Activated T-helper 17 cell treated with anti-CD3 and anti-CD28 coated beads, Interleukin-2, amount 50 U/mL, for 72 hours (primary cell): ENCODE measurements at places on chromosomes 1 and 21. TPM values are rescaled to one million over a fixed set of nuclear protein-coding genes. Genes with fewer than 3 reads are reported as not detected.

DNA sequence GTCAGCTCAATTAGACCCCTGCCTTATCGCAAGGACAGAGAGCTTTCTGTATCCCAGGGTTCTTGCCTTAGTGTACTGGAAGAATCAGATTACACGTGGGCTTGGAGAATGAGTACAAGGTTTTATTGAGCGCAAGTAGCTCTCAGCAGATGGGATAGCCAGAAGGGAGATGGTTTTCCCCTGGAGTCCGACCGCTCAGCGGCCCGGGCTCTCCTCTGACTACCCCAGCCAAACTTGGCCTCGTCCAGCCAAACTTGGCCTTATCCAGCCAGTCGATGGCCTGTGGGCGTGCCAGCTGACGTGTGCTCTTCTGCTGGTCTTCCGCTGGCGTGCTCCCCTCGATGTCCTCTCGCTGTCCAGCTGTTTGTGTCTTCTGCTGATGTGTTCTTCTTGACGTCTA, 136.9 kb downstream of the SYT14 start:
- no peak for ATAC-seq

DNA sequence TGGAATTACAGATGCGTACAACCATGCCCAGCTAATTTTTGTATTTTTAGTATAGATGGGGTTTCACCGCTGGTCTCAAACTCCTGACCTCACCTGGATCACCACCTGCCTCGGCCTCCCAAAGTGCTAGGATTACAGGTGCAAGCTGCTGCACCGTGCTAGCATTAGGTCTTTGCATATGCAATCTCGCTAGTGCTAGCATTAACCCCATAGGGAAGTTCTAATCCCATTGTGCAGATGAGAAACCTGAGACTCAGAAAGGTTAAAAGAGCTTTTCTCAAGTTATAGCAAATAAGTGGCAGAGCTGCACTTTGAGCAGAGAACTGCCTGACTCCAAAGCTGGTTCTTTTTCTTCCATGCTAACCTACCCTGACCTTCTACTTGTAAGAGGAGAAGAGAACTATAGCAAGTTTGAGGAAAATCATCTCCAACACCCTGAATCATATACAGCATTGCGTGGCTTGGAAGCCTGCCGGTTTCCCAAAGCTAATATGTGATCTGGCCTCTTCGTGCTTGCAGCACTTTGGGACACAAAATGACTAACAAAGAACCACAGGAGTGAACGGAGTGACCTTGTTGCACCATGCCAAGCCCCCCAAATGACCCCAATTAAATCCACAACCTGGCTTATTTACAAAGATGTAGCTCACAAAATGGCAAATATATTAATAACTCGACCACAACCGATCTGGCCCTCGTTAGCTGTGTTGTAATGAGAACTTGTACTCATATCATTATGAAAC, 185.1 kb downstream of the TM2D1 start:
- ATAC-seq: no peak

- no peak for ATAC-seq
These were observed 844.9 kb downstream of the KCNT2 start for GRCh38 chr1:195763146-195763906.

GRCh38 chr21:44875316-44875700, 1.8 kb upstream of the PTTG1IP start:
- ATAC-seq: no peak

GRCh38 chr1:41764656-41765055, 154.1 kb downstream of the HIVEP3 start:
- ATAC-seq: no peak

- peak; percentile 55 for ATAC-seq
These were observed 1.4 kb upstream of the RGS2 start for GRCh38 chr1:192807211-192808162.

The NDC1 gene
- 23.3 TPM for total RNA-seq

The GBP1 gene
- 56.7 TPM for total RNA-seq

The FAM78B gene
- total RNA-seq: 0.16 TPM
